Activated CD4-positive, alpha-beta memory T cell treated with anti-CD3 and anti-CD28 coated beads for 36 hours (primary cell): ENCODE measurements at places on chromosomes 2 and 18.

DNA sequence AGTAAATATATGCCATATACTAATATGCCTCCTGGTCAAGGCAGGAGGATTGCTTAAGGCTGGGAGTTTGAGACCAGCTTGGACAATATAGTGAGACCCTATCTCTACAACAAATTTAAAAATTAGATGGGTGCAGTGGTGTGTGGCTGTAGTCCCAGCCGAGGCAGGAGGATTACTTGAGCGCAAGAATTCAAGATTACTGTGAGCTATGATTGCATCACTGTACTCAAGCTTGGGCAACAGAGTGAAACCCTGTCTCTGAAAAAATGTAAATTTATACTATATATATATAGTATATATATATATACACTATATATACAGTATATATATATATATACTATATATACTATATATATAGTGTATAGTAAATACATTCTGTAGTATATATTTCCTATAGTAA lies 30.0 kb upstream of the NPC1 start:
- no peak overlapping the region for H3K4me3 ChIP-seq
- no peaks in the 10 kb centered on the region for H3K36me3 ChIP-seq
- peaks cover 7% of the 10 kb centered on the region for H3K4me1 ChIP-seq
- DNase-seq: no peak

- H3K27ac ChIP-seq: no peak overlapping the region
- no peaks in the 10 kb centered on the region for H3K27me3 ChIP-seq
- no peaks in the 10 kb centered on the region for H3K4me1 ChIP-seq
- DNase-seq: no peak
These were observed 241.0 kb upstream of the RBBP8 start for GRCh38 chr18:22691946-22692710.

- no peaks in the 10 kb centered on the region for H3K36me3 ChIP-seq
- no peak overlapping the region for H3K27ac ChIP-seq
- no peak overlapping the region for H3K4me3 ChIP-seq
- peaks cover 6% of the 10 kb centered on the region for H3K27me3 ChIP-seq
These were observed 80.2 kb downstream of the PXDN start for GRCh38 chr2:1664076-1664605.

DNA sequence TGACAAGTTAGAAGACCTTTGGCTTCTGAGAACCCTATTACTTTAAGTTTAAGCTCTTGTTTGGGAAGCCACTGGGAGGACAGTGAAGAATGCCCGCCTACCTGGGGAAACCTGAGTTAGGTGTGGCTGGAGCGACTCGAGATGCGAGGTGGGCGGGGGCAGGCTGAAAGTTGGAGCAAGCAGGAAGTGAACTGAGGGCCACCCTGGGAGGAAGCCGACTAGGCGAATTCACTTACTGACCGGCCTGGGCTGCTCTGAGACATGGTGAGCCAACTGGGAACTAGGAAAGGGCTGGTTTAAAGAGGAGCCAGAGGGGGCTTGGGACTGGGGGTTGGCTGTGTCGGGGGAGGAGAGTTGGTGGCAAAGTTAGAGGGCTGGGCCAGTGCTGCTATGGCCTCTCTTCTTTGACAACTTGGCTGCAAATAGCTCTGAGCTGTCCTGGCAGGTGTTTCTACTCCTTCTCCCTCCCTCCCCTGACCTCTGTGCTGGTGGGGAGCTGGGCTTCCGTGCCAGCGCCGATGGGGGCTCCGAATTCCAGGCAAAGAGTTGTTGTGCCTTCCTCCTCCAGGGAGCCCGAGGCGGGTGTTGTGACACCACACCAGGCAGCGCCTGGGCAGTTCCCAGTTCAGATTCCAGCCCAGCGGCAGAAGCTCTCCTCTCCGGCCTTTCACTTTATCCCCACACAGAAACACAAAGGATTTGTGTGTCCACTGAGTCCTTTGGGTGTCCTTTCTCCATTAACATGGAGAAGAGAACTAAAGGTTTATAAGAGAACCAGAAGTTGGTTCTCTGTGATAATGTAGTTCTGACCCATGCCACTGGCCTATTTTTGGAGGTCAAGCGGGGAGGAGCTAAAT lies at the start of gene VAMP8:
VAMP8 (plus strand) TSS at position 201 of the 857 bp plus-strand sequence; CDS start at position 262, 61 bp downstream.
- H3K36me3 ChIP-seq: peaks cover 15% of the 10 kb centered on the region
- H3K4me3 ChIP-seq: peak within 1 kb of the TSS; percentile 95
- H3K27ac ChIP-seq: peak within 1 kb of the TSS; percentile 87

DNA sequence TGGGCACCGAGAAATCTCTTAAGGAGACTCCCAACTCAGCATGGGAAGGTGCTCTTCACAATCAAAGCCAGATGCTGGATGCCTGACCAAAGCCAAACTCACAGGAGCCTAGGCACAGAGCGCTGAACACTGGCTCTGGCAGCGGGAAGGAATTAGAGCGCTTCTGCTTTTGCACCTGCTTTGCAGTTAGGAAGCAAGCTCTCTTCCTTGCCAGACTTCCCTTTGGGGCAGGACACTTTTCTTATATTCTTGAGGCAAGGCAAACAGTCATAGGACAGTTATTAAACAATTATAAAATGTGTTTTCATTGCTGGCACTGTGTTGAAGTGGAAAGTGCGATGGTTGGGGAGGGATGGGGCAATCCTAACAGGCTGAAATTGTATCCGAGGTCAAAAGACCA lies 79.6 kb upstream of the DNMT3A start:
- H3K4me1 ChIP-seq: peaks cover 2% of the 10 kb centered on the region
- H3K4me3 ChIP-seq: no peak overlapping the region
- no peak for DNase-seq
- H3K27ac ChIP-seq: no peak overlapping the region
- peaks cover 24% of the 10 kb centered on the region for H3K36me3 ChIP-seq

DNA sequence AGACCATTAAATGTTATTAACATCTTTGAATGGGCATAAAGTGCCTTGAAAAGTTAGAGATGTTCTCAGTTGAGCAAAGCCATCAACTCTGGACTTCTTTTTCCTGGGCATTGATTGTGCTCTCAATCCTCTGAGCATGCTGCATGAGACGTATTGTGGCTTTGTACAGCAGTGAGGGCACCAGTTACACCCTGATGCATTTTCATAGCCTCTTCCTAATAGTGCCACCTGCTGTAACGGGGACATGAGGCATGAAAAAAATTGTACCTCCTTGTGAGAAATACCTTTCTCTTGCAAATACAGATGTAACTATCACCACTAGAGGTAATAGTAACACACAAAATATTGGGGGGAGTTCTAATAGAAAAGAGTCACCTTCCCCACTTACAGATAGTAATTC lies 697.5 kb downstream of the TMEM182 start:
- no peak overlapping the region for H3K4me3 ChIP-seq
- no peak for DNase-seq
- no peaks in the 10 kb centered on the region for H3K4me1 ChIP-seq

DNA sequence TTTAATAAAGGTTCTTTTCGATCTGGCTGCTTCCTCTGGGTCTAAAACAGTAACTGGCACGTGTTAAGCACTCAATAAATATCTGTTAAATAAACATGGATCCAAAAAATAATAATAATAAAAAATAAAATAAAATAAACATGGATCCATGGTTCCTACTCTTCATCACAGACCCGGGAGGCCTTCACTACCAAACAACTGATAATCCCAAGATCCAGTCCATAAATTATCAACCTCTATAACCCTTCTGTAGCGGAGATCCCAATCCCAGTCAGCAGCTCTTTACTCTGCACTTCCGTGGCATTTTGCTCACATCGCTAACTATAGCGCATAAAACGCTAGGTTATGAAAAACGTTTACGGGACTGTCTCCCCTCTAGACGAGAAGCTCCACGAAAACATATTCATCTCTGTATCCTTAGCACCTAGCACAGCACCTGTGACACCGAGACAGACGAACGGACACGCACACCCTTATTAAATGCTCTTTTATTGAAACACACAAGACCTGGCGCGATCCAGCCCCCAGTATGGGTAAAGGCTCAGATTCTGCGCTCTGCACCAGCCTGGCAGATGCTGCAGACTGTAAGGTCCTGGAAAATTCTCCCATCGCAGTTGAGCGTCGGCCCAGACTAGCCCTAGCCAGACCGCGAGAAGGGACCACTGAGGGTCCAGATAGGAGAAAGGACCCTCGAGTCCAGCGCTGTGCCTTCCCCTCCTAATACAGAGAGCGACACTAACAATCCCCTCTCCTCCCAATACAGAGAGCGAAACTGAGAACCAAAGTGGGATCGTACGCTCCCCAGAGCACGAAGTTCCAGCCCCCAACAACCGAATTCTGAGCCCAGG lies 770 bp downstream of the NBAS start:
- DNase-seq: peak; percentile 31
- peak overlapping the region; percentile 99 for H3K4me3 ChIP-seq
- peak overlapping the region; percentile 94 for H3K27ac ChIP-seq
- peaks cover under 1% of the 10 kb centered on the region for H3K27me3 ChIP-seq
- H3K36me3 ChIP-seq: peaks cover 4% of the 10 kb centered on the region

DNA sequence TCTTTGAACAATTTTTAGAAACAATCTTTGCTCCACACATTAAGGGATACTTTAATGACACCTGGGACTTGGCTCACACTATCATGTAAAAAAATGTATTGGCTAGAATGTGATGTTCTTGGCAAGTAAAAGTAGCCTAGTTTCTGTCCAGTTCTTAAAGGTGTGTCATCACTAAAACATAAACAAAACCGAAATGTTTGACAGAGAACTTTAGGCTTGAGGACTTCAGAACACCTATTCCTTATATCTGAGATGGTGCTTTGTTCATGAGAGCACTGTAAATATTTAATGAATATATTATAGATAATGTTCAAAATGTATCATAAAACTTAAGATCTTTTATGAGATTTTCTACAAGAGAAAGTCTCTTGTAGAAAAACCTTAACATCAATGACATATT lies 19.8 kb upstream of the HNRNPA3 start:
- H3K27ac ChIP-seq: no peak overlapping the region
- H3K36me3 ChIP-seq: no peaks in the 10 kb centered on the region
- DNase-seq: no peak
- H3K4me1 ChIP-seq: peaks cover 4% of the 10 kb centered on the region
- H3K27me3 ChIP-seq: no peaks in the 10 kb centered on the region

DNA sequence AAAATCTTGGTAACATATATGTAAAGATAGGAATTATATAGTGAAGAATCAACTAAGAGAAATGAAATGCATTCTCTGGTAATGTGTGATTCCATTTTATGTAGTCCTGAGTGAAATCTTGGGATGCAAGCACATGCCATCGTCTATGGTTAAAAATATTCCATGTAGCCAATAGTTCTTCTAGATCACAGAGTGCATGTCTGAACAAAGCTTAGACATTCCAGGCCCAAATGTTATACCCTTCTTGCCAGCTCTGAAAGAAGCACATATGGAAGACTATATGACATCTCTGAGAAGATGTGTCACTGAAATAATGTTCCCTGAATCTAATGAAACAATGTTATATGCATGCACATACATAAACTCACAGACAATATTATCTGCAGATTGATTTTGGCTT lies 92.3 kb upstream of the TFPI start:
- no peak overlapping the region for H3K27ac ChIP-seq
- DNase-seq: no peak
- no peaks in the 10 kb centered on the region for H3K27me3 ChIP-seq
- no peaks in the 10 kb centered on the region for H3K36me3 ChIP-seq
- no peaks in the 10 kb centered on the region for H3K4me1 ChIP-seq
- H3K4me3 ChIP-seq: no peak overlapping the region

DNA sequence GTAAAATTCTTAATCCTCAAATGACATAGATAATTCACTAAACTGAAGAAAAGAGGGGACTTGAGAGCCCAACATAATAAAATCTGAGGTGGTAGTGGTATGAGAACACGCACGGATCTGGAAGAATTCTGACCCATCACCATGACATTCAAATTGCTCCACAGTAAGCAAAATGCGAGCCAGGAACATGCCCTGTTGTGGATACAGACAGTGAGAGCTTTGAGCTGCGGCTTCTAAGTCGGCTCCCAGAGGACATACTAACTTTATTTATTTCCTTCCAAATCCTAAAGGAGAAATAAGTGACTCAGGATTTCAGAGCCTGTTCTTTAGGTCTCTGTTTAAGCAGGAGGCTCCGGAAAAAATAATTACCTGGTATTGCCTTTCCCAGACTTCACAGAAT lies 143.4 kb upstream of the SMAD7 start:
- H3K36me3 ChIP-seq: peaks cover 27% of the 10 kb centered on the region
- no peak overlapping the region for H3K27ac ChIP-seq
- no peaks in the 10 kb centered on the region for H3K27me3 ChIP-seq
- peaks cover 6% of the 10 kb centered on the region for H3K4me1 ChIP-seq
- H3K4me3 ChIP-seq: no peak overlapping the region

GRCh38 chr2:31983762-31984467 lies 26.9 kb downstream of the MEMO1 start:
- no peak overlapping the region for H3K4me3 ChIP-seq
- H3K27me3 ChIP-seq: no peaks in the 10 kb centered on the region

DNA sequence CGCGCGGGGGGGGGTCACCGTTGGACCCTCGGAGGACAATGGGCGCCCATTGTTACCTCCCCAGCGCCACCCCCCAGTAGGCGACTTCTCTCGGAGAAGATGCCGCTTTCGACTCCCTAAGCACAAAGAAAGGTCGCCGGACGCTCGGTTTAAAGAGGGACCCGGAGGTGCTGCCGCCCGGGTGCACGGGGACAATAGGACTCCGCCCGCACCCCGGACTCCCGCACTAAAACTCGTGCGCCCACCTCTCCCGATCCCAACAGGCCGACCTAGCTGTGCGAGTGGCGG lies 318 bp upstream of the CDC42EP3 start:
- DNase-seq: no peak
- peaks cover 12% of the 10 kb centered on the region for H3K36me3 ChIP-seq
- H3K4me1 ChIP-seq: peaks cover 44% of the 10 kb centered on the region
- peak overlapping the region; percentile 95 for H3K4me3 ChIP-seq
- peak overlapping the region; percentile 80 for H3K27ac ChIP-seq

- no peaks in the 10 kb centered on the region for H3K4me1 ChIP-seq
- no peak overlapping the region for H3K27ac ChIP-seq
- no peak for DNase-seq
- no peak overlapping the region for H3K4me3 ChIP-seq
- no peaks in the 10 kb centered on the region for H3K36me3 ChIP-seq
These were observed 27.9 kb downstream of the IL37 start for GRCh38 chr2:112938904-112939303.

DNA sequence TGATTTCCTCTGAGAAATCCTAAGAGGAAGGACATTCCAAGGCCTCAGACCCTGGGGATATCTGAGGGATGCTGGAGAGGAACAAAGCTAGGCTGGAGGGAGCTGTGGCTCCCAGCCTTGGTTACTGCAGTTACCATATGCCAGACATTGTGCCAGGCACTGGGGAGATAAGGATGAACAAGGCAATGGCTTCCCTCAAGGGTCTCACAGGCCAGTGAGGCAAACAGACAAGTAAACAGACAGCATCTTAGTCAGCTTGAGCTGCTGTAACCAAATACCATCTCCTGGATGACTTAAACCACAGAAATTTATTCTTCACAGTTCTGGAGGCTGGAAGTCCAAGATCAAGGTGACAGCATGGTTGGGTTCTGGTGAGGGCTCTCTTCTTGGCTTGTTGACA lies 91.8 kb downstream of the SKA1 start:
- no peaks in the 10 kb centered on the region for H3K36me3 ChIP-seq
- no peak overlapping the region for H3K27ac ChIP-seq
- H3K4me3 ChIP-seq: no peak overlapping the region
- no peaks in the 10 kb centered on the region for H3K4me1 ChIP-seq

- DNase-seq: no peak
- H3K4me3 ChIP-seq: no peak overlapping the region
- H3K36me3 ChIP-seq: no peaks in the 10 kb centered on the region
- no peak overlapping the region for H3K27ac ChIP-seq
- H3K27me3 ChIP-seq: peaks cover 11% of the 10 kb centered on the region
These were observed 21.5 kb upstream of the ALKAL2 start for GRCh38 chr2:309148-309953.

- no peak overlapping the region for H3K4me3 ChIP-seq
- no peak overlapping the region for H3K27ac ChIP-seq
- H3K27me3 ChIP-seq: peaks cover 1% of the 10 kb centered on the region
- no peak for DNase-seq
- no peaks in the 10 kb centered on the region for H3K36me3 ChIP-seq
- no peaks in the 10 kb centered on the region for H3K4me1 ChIP-seq
These were observed 403.9 kb upstream of the FANCL start for GRCh38 chr2:58645017-58645416.
